H9 (cell line): ENCODE measurements at places on chromosomes 2 and 18.

GRCh38 chr18:25843791-25844190 is 246.6 kb downstream of the SS18 start:
- DNase-seq, result no peak

GRCh38 chr2:18384242-18384641 is 176.2 kb downstream of the RDH14 start:
- DNase-seq, result no peak

- no peak for DNase-seq
Measured at GRCh38 chr2:230589497-230590015, 123.1 kb upstream of the CAB39 start.

DNA sequence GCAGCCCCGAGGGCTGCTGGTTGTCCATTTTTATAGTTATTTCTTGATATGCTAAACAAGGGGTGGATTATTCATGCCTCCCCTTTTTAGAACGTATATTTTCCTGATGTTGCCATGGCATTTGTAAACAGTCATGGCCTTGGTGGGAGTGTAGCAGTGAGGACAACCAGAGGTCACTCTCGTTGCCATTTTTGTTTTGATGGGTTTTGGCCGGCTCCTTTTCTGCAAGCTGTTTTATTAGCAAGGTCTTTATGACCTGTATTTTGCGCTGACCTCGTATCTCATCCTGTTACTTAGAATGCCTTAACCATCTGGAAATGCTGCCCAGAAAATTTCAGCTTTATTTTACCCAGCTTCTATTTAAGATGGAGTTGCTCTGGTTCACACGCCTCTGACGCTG is 825.8 kb upstream of the CDH2 start:
- no peak for DNase-seq

- DNase-seq, result no peak
Measured at GRCh38 chr18:48769006-48769636, 181.6 kb downstream of the SMAD7 start.

GRCh38 chr18:12861637-12862036 is 22.4 kb downstream of the PTPN2 start:
- no peak for DNase-seq

DNA sequence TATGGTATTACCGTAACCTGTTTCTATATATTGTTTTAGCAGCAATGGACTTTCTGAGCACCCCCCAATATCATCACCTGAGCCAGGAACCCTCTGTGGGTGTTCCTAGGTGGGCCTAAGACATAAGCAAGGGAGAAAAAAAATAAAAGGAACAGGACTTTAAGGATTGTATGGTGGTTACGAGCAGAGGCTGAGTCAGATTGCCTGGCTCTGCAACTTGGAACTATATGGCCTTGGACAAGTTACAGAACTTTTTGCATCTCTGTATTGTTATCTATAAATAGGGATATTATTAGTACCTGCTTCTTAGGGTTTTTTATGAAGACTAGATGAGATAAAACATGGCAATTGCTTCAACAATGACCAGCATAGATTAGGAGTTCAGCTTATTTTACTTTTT is 34.9 kb downstream of the MFSD6 start:
- DNase-seq, result no peak

- DNase-seq, result no peak
Measured at GRCh38 chr2:73987109-73987947, 2.6 kb downstream of the TET3 start.

- DNase-seq, result peak; percentile 79
Measured at GRCh38 chr18:32919799-32920198, 147.0 kb upstream of the KLHL14 start.

GRCh38 chr2:241926541-241927311 is 57.2 kb downstream of the RTP5 start:
- peak; percentile 33 for DNase-seq

DNA sequence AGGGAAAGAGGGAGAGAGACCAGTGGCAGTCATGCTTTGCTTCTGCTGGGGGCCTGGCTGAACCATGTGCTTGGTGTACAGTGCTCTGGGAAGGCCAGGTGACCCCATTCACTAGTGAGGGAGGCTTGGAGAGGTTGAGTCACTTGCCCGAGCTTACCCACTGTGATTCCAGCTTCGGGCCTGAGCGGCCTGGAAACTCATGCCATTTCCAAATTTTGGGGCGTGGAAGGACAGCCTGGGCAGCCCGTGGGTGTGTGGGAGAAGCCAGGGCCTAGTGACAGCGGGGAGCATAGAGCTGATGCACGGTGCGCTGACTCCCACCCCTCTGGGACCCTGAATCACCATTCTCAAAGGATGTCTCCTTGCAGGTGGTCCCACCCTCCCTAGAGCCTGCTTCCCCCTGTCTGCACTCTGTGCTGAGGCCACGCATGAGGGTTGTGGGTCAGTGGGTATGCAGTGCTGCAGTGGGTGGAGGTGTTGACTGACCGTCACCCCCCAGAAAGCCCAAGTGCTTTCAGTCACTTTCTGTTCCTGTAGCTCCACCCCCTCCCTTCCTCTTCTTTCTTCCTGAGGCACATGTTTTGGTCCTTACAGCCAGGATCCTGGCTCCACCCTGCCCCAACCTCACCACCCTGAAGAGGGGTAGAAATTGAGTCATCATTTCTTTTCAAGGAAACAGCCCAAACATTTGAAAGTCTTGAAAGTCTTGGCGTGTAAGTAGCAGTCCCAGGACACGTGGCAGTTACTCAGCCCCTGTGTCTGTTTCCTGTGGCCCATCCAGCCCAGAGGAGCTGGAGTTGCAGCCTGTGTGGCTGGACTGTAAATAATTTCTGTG is 69.3 kb upstream of the MCFD2 start:
- DNase-seq, result no peak

- DNase-seq, result no peak
Measured at GRCh38 chr2:63066265-63066664, 15.6 kb downstream of the OTX1 start.

DNA sequence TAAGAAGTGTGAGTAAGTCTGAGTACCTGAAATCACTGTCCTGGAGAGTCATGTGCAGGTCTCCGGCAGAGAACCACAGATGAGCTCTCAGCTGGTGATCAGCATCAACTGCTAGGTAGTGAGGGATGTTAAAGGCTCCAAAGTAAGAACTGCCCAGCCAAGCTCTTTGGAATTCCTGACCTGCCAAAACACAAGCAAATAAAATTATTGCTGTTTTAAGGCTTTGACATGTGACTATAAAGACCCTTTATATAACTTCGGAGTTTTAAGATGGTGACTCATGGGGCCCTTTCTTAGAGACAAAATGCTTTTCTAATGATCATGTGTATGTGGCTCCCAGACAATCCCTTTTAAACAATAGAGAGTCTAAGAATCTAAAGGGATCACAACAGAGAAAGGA is 855.7 kb downstream of the TRIB2 start:
- no peak for DNase-seq

- no peak for DNase-seq
Measured at GRCh38 chr2:54687595-54688152, 35.8 kb upstream of the EML6 start.

DNA sequence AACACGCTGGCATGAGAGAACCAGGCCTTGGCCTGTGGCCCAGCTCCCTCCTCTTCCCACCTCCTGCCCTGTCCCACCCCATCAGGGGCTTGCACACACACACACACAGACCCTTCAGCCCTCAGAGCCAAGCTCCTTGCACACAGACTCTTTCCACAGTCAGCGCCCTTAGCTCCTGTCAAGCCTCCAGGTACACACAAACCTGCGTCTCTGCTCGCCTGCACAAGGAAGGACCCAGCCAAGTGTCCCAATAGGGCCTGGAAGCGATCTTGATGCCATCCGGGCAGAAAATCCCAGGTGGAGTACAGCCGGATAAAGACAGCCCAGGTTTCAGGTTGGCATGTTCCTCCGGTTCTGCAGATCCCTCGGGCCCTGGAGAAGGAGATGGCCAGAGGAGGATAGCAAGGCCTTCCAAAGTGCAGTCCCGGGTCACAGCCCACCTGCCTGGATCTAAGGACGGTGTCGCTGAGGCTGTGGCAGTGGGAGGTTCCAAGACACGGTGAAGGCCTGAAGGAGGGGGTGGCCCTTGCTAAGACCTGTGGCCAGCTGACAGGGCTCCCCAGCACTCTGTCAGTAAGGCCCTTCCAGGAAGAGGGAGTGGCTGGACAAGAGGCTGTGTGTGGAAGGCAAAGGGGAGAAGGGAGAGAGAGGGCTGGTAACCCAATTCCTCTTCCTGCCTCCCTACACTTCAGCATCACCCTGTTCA is 18.5 kb upstream of the STEAP3 start:
- DNase-seq, result no peak

DNA sequence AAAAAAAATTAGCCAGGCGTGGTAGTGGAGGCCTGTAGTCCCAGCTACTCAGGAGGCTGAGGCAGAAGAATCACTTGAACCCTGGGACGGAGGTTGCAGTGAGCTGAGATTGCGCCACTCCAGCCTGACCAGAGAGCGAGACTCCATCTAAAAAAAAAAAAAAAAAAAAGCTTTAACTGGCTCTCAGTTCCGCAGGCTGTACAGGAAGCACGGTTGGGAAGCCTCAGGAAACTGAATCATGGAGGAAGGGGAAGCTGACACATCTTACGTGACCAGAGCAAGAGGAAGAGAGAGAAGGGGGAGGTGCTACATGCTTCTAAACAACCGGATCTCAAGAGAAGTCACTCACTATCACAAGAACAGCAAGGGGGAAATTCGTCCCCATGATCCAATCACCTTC is 505.6 kb upstream of the SLC8A1 start:
- no peak for DNase-seq

DNA sequence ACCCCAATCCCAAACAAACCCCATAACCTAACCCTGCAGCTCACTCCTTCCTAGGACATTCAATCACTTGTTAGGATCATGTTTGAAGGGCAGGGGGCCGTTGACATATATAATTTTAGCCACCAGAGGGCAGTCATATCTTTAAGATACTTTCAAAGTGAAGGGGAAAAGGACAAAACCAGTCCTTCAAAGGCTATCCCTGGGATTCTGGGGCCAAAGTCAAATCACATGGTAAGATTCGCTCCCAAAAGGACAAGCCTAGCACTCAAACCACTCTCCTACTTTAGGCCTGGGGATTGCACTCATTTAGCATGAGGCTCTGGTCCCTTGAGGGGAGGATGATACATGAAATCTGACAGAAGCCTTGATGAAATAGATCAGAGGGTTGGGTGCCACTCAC is 44.6 kb downstream of the HAUS1 start:
- DNase-seq, result peak; percentile 76

- peak; percentile 25 for DNase-seq
Measured at GRCh38 chr2:10269711-10270610, 32.7 kb upstream of the HPCAL1 start.

DNA sequence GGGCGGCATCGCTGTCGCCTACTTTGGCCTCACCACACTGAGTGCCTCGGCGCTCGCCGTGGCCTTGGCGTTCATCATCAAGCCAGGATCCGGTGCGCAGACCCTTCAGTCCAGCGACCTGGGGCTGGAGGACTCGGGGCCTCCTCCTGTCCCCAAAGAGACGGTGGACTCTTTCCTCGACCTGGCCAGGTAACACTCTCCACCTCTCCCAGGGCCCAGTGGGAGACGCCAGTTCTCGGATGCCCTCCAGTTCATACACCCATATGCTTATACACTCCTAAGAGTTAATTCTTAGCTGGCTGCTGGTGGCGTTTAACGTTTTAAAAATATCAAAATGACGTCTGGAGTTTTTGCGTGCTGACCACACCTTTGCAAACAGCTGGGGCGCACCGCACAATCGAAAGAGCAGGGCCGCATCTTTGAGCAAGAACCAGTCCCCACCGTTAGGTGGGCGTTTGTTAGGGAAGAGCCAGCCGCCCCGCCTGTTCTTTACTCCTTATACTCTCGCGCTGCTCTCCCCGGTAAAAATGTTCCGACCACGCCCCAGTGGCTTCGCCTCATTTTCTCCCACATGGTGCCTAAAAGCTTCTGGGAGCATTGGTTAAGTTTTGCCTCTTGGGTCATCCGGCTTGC is 899 bp downstream of the SLC1A4 start:
- DNase-seq, result peak; percentile 36

DNA sequence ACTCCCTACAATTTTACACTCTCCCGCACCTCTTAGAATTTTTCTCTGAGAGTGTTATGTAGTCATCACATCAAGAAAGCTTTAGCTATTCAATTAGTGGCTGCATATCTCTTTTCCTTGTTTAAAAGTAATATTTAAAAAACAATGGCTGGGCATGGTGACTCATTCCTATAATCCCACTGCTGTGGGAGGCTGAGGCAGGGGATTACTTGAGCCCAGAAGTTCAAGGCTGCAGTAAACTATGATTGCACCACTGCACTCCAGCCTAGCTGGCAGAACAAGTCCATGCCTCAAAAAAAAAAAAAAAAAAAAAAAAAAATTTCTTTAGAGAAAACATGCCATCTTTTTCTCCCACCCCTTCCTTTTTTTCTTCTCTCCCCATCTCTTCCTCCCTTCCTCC is 44.3 kb downstream of the AQP4 start:
- DNase-seq, result no peak

- no peak for DNase-seq
Measured at GRCh38 chr2:206245265-206245672, 29.2 kb upstream of the ZDBF2 start.

DNA sequence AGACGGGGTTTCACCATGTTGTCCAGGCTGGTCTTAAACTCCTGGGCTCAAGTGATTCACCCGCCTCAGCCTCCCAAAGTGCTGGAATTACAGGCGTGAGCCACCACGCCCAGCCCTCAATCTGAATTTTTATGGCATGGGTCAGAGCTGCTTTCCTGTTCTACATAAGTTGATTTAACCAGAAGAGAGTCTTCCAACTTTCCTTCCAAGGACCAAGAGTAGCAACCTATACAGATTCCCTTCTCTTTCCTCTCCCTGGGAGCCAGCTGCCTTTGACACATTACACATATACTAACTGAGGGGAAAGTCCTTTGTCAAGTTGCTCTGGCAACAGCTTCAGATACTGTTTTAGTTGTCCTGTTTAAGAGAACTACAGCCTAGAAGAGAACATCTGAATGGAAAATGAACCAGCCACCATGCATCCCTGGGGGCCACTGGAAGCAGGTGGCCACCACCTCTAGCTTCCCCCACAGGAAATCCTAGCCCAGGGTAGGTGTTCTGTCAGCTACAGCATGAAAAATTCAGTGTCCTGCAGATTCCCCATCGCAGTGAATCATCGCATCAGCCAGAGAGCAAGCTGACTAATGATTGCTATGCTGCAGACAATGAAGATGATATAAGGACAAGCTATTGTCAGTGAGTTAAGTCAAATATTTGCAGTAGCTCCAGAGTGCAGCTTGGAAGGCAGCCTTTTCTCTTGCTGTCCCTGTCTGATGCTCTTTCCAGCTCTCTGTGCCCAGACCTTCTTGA is 62.9 kb downstream of the POMC start:
- DNase-seq, result no peak

DNA sequence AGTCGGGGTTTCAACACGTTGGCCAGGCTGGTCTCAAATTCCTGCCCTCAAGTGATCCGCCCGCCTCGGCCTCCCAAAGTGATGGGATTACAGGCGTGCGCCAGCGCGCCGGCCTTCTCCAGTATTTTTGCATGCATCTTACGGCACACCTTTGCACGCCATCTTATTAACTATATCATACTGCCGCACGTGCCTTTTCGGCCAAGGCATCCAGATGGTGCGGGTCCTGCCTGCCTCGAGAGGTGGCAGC is 765 bp upstream of the ING5 start:
- peak; percentile 93 for DNase-seq

DNA sequence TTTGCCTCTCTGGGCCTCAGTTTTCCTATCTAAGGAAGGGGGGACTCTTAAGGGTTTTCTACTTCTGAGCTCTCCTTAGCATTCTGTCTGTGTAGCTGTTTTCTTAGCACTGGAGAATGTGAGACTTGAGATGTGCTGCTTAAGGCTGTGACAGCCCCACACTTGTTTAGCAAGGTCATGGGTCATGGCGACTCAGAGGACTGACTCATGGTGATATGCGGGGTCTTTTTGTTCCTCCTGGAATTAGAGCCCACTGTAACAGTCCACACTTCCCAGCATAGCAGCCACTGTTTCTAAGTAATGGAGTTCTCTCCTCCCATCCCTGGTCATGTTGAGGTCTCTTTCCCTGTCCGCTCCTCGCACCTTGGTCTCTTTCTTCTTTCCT is 4.1 kb upstream of the LPIN1 start:
- no peak for DNase-seq
